ENCODE measurements at places on chromosomes 6 and 20.

DNA sequence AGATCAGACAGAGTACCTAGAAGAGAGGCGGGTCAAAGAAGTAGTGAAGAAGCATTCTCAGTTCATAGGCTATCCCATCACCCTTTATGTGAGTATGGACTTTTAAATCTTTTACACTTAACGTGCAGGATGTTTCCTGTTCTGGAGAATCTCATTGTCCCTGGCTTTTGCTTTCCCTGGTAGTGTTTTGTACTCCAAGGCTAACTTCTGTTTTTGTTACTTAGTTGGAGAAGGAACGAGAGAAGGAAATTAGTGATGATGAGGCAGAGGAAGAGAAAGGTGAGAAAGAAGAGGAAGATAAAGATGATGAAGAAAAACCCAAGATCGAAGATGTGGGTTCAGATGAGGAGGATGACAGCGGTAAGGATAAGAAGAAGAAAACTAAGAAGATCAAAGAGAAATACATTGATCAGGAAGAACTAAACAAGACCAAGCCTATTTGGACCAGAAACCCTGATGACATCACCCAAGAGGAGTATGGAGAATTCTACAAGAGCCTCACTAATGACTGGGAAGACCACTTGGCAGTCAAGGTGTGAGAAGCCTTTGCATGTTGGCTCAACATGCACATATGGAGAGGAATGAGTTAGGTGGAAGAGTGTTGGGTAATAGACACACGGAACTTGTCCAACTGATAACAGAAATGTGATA, 3.3 kb downstream of the HSP90AB1 start:
- no peak for DNase-seq

- DNase-seq, result no peak
These were observed 4.4 kb upstream of the ABHD12 start for GRCh38 chr20:25394996-25395395.

DNA sequence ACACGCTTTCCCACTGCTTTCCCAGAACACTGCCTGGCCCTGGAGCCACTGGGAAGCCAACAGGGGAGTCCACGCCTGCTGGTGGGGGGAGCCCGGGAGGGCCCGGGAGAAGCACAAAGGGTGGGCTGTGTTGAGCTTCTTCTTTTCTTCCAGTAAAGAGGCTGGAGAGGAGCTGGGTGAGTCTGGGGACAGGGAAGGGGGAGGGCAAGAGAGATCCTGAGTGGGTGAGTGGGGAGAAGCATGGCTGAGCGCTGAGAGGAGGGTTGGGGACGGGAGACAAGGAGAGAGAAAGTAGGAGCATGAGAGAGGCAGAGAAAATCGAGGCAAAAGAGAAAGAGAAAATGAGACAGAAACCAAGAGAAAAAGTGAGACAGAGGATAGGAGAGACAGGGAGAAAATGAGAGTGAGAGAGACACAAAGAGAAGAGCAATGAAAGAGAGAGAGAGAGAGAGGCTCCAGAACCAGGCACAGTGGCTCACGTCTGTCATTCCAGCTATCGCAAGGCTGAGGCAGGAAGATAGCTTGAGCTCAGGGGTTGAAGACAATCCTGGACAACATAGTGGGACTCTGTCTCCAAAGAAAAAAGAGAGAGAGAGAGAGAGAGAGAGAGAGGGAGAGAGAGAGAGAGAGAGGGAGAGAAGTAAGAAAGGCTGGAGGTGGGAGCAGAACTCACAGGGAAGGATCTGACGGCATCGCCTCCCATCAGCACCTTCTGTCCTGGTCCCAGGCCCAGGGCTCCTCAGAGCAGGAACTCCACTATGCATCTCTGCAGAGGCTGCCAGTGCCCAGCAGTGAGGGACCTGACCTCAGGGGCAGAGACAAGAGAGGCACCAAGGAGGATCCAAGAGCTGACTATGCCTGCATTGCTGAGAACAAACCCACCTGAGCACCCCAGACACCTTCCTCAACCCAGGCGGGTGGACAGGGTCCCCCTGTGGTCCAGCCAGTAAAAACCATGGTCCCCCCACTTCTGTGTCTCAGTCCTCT, 2.0 kb downstream of the LST1 start:
- DNase-seq, result no peak

DNA sequence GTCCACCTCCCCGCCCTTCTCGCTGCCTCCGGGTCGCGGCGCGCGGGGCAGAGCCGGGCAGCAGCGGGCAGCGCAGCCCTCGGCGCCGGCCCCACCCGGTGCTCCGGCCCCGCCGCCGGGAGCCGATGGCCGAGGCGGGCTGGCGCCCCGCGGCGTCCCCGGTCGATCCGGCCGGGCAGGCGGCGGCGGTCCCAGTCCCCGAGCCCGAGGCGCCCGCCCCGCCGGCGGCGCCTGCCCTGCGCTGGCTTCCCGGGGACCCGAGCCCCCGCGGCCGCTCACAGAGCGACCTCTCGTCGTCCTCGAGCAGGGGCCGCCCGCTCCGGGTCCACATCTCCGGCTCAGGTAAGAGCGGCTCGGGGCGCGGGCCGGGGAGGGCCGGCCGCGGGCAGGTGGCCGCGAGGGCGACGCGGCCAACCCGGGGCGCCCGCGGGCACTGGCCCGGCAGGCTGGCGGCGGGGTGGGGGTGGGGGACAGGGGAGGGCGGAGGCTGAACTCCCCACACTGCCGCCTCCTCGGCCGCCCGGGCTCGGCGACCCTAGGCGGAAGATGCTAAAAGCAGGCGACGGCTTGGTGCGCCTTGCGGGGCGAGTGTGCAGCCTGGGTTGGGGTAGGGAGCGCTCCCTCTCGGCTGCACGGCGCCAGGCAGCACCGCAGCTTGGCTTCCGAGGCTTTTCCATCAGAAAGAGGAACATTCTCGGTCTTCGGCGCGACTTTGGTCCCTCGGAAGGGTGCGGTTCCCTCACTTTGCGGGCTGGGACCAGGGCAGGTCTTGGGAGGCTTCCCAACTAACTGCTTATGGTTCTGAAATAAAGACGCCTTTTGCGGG, 25.6 kb upstream of the FUCA2 start:
- DNase-seq, result no peak

DNA sequence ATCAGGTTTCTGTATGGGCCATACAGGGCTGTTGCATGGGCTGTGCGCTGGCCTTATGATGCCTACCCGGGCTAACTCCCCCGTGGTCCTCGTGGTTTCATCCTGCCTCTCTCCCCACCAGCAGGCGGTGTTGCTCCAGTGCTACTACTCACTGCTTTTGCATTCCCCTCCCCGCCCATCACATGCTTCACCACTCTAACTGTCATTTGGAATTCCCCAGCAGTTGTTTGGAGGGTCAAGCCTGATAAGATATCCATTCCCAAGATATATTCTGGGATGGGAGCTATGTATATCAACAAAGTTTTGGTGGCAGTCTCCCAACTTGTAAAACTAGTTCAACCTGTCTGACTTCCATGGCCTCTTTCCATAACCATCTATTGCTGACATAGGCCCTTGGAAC, 233.2 kb upstream of the SOX4 start:
- DNase-seq, result no peak

- DNase-seq, result no peak
These were observed 203.7 kb downstream of the SYNDIG1 start for GRCh38 chr20:24672886-24673677.

- DNase-seq, result no peak
These were observed 11.0 kb downstream of the SRC start for GRCh38 chr20:37356961-37357371.

DNA sequence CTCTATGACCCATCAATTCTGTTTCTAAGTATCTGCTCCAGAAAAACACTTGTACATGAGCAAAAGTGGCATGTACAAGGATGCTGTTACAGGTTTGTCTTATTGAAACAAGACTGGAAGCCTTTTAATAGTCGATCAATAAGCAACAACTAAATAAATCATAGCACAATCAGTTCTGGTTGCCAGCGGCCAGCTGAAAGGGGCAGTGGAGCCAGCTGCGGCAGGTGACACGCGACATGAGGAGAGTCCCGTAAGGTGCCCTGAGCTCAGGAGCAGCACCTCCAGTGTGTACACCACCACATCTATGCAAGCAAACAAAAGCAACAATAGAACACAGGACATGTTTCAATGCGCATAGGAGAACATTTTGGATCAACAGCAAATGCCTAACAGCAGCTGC, 20.7 kb upstream of the NNAT start:
- no peak for DNase-seq

DNA sequence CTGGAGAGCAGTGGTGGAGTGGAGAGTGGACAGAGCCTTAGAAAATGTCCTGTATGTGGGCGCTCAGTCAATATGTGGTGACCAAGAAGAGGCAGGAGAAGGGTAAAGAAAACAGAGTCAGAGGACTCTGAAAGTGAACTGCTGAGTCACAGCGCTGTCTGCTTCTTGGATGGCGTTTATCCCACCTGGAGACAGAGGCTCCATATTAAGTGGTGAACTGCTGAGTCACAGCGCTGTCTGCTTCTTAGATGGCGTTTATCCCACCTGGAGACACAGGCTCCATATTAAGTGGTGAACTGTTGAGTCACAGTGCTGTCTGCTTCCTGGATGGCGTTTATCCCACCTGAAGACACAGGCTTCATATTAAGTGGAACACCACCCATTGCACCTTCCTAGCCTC, 119.3 kb upstream of the RALGAPA2 start:
- DNase-seq, result no peak

GRCh38 chr20:47489448-47489872, 12.2 kb upstream of the NCOA3 start:
- no peak for DNase-seq

DNA sequence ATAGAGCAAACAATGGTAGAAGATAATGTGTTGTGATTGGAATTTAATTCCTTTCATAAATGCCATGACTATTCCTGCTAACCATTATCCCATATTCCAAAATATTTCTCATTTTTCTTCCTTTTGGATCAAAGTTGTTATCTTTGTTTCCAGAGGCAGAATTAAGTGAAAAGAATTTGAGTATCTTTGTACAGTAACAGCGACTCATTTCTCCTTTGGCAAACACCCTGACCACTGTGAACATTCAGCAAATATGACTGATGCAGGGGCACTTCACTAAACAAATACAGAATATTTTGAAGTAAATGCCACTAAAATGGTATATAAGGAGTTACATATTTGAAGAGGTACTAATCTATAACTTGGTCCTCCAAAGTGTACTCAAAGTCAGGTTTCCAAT, 105.0 kb upstream of the LAMP5 start:
- no peak for DNase-seq

All from stimulated activated CD4-positive, alpha-beta T cell treated with anti-CD3 and anti-CD28 coated beads, Interleukin-1b, Interleukin-23, amount 100 ng/mL, for 1 hour (primary cell).